Breast epithelium (tissue), 4 donors: ENCODE measurements at places on chromosomes 4 and X.

- no peaks in the 10 kb centered on the region for H3K36me3 ChIP-seq
- no peak overlapping the region for H3K27ac ChIP-seq
- H3K4me1 ChIP-seq, result no peaks in the 10 kb centered on the region
- DNase-seq, result no peak
Observed at GRCh38 chr4:2172627-2173231, 69.2 kb downstream of the HAUS3 start.

DNA sequence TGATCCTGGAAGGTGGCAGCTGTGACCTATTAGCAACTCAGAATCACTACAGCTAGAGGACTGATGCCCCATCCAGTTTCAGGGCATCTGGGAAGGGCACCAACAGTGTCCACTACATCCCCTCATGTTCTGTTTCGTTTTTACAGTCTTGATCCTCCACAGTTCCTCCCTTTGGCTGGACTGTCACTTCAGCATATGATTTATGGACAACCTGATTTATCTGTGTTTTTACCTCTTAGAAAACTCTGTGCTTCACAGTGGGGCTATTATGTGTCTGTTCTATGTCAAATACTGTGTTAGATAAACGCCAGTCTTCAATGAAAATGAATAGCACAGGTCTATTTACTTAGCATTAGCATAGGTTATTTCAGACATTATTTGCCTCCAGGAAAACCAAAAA lies 63.1 kb upstream of the GRPR start:
- no peaks in the 10 kb centered on the region for H3K36me3 ChIP-seq
- DNase-seq, result no peak
- H3K27me3 ChIP-seq, result peaks cover 19% of the 10 kb centered on the region
- no peak overlapping the region for H3K4me3 ChIP-seq
- no peak overlapping the region for H3K27ac ChIP-seq

DNA sequence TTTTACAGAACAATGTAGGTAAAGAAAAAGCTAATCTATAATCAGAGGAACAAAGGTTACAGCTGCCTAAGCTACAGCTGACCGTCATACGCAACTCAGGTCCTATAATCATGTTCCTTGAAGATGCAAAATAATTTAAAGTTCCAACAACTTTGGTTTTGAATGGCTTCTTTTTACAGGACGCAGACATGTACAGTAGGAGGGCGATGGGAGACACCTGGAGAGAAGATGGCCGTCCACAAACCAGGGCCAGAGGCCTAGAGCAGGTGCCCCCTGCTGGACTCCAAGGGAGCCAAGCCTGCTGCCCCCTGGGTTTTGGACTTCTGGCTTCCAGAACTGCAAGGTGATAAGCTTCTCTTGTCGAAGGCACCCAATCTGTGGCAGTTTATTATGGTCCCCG lies 10.6 kb downstream of the HGFAC start:
- no peaks in the 10 kb centered on the region for H3K4me1 ChIP-seq
- H3K36me3 ChIP-seq, result no peaks in the 10 kb centered on the region
- H3K27me3 ChIP-seq, result no peaks in the 10 kb centered on the region
- no peak for DNase-seq
- H3K27ac ChIP-seq, result no peak overlapping the region
- H3K4me3 ChIP-seq, result no peak overlapping the region

DNA sequence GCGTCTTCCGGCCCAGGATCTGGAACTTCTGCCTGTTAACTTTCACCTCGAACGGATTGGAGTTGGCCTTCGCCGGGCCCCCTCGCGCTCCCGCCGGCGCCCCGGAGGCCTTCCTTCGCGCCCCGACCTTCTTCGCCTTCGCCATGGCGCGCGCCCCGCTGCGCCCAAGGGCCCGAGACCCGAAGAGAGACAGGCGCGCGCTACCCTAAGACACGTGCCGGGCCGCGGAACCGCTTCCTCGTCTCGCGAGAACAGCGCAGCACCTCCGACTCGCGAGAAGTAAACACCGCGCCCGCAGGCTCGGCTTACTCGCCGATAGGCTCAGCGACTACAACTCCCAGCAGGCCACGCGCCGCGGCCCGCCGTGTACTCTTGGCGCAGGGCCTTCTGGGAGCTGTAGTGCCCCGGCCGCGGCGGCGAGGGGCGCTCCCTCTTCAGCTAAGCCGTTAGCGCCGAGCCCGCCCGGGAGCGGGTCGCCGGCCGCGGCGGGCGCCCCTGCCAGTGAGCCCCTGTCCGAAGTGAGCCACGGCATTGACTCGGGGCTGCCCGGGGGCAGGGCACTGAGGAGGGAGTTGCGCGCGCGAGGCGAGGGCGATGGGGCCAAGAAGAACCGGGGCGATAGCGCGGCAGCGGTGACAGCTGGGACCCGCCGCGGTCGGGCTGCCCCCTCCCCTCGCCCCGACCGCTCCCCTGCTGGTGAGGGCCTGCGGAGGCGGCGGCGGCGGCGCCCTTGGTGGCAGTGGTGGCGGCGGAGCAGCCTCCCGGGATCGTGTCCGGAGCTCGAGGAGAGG lies at the start of the genes GRK4 and NOP14:
Gene GRK4 (plus strand): TSS at position 397 of the 791 bp plus-strand sequence. CDS start 500 bp downstream, outside the sequence.
Gene NOP14 (minus strand): TSS at position 232 of the 791 bp plus-strand sequence. CDS start 87 bp downstream, at position 145.
- H3K4me3 ChIP-seq, result peak within 1 kb of the TSS; percentile 93
- DNase-seq, result peak; percentile 96
- no peaks in the 10 kb centered on the region for H3K27me3 ChIP-seq
- H3K27ac ChIP-seq, result peak within 1 kb of the TSS; percentile 80

DNA sequence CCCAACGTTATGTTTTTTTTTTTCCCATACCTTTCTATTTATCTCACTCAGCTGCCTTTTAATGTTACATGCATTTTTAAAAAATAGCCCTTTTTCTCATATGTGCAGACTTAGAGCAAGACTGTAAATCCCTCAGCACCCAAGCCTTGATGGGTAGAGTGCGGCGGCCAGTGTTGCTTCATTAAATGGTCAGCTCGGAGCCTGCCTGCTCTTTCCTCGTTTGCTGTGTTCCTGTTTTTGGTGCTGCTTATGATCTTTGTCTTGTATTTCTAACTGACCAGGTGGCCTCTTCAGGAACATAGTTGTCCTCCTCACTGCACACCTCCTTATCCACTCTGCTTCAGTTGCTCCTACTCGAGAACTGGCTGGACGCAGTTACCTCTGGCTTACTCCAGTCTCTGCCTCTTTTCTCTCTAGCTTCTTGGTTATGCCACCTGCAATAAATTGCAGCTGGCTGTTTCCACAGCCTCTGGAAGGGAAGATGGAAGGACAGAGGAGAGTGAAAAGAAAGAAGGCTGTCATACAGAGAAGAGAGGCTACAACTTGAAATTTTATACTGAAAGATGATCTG lies 10.7 kb downstream of the RBPJ start:
- no peaks in the 10 kb centered on the region for H3K4me1 ChIP-seq
- no peaks in the 10 kb centered on the region for H3K36me3 ChIP-seq
- H3K27ac ChIP-seq, result no peak overlapping the region
- DNase-seq, result no peak
- no peak overlapping the region for H3K4me3 ChIP-seq

- no peaks in the 10 kb centered on the region for H3K4me1 ChIP-seq
- peaks cover 56% of the 10 kb centered on the region for H3K27me3 ChIP-seq
- no peaks in the 10 kb centered on the region for H3K36me3 ChIP-seq
- no peak overlapping the region for H3K4me3 ChIP-seq
Observed at GRCh38 chrX:70172221-70172620, 5.1 kb upstream of the DGAT2L6 start.

- H3K4me1 ChIP-seq, result no peaks in the 10 kb centered on the region
- H3K36me3 ChIP-seq, result no peaks in the 10 kb centered on the region
- peaks cover 11% of the 10 kb centered on the region for H3K27me3 ChIP-seq
Observed at GRCh38 chrX:103248553-103248952, 6.4 kb downstream of the TCEAL8 start.

DNA sequence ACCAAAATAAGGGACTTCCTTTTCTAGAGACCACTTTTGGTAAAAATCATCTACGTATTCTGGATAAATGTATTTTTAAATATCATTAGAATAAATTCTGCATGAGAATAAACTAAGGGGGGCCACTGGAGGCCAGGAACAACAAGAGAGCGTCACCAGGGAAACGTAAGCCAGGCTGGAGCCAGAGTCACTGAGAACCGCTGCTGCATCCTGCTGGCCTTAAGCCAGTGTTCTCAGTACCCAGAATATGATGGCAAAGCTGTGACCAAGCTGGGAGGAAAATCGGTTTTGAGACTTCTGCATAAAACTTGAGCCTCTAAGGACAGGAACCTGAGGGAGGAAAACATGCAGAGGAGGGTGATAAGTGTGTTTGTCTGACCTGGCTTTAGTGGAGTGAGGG lies 63.0 kb upstream of the FAM9A start:
- no peak overlapping the region for H3K4me3 ChIP-seq
- DNase-seq, result no peak
- H3K27ac ChIP-seq, result no peak overlapping the region
- no peaks in the 10 kb centered on the region for H3K4me1 ChIP-seq
- peaks cover 34% of the 10 kb centered on the region for H3K27me3 ChIP-seq

DNA sequence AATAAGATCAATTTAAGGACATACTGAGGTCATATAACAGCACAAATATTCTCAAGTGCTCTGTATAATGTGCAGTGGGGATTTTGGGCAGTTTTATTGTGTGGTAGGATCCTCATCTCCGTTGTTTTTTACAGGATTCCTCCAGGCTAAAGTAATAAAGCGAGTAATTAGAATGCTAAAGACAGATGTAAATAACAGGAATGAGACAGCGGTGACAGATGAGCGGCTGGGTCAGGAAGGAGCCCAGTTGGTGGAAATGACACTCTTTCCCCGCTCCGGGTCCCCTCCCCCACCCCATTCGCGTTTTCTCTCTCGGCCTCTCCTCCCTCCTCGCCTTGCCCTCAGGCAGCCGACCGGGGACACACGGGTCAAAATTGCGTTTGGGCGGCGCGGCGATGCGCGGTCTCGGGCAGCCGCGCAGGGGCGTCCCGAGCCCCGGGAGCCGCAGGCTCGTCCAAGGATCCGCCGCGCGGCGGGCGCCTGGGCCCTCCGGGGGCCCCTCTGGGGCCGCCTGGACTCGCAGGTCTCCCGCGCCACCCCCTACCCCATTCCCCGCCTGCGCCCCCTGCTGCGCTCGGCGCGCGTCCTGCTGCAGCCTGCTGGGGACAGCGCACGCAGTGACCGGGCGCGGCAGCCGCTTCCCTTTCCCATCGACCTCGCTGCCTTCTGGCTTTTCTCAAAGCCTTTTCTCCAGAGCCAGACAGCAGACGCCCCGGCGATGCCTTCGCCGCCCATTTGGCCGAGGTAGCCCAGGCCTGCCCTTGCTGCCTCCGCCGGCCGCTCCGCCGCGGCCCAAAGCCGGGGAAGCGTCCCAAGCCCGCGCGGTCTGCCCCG lies 16.2 kb downstream of the POU4F2 start:
- H3K27me3 ChIP-seq, result no peaks in the 10 kb centered on the region
- peak overlapping the region; percentile 47 for H3K4me3 ChIP-seq
- H3K27ac ChIP-seq, result no peak overlapping the region
- no peaks in the 10 kb centered on the region for H3K36me3 ChIP-seq

DNA sequence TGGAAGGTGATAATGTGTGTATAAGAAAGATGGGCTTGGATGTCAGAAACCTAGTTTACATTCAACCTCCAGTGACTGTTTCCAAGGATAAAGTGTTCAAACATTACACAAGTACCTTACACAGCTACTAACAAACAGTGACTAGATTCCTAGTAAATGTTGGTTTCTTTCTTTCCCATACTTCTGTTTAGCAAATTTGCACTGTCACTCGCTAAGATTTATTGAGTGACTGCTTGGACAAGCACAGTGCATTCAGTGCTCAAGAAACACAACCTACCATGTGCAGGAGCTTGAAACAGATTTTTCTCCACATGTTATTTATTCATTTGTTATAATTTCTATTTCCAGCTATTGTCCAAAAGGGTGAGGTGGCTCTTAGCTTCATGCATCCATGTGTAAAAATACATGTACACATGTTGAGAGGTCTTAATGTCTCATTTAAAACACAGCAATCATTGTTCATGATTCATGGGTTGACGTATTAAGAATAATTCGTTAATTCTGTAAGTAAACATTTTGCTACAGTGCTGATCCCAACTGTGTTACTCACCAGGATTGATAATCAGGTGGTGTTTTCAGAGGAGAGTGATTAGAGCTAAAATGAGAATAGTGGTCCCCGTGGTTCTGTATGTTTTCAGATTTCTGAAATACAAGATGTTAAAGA lies 153.0 kb downstream of the DCLK2 start:
- H3K36me3 ChIP-seq, result no peaks in the 10 kb centered on the region
- no peak overlapping the region for H3K27ac ChIP-seq
- H3K4me1 ChIP-seq, result no peaks in the 10 kb centered on the region
- no peaks in the 10 kb centered on the region for H3K27me3 ChIP-seq
- H3K4me3 ChIP-seq, result no peak overlapping the region

- DNase-seq, result no peak
- no peaks in the 10 kb centered on the region for H3K27me3 ChIP-seq
- no peak overlapping the region for H3K27ac ChIP-seq
- no peak overlapping the region for H3K4me3 ChIP-seq
Observed at GRCh38 chrX:37817579-37817978, 29.8 kb downstream of the DYNLT3 start.

- no peak for DNase-seq
- no peak overlapping the region for H3K4me3 ChIP-seq
- no peaks in the 10 kb centered on the region for H3K27me3 ChIP-seq
- H3K4me1 ChIP-seq, result no peaks in the 10 kb centered on the region
- no peaks in the 10 kb centered on the region for H3K36me3 ChIP-seq
Observed at GRCh38 chr4:113943863-113944262, 35.6 kb downstream of the ARSJ start.

GRCh38 chrX:46812445-46812844 lies 24.4 kb upstream of the RP2 start:
- no peak for DNase-seq
- peaks cover 22% of the 10 kb centered on the region for H3K27me3 ChIP-seq
- no peaks in the 10 kb centered on the region for H3K4me1 ChIP-seq
- H3K4me3 ChIP-seq, result no peak overlapping the region
- H3K27ac ChIP-seq, result no peak overlapping the region

GRCh38 chr4:177190995-177191580 lies 118.6 kb upstream of the NEIL3 start:
- H3K36me3 ChIP-seq, result no peaks in the 10 kb centered on the region
- no peak overlapping the region for H3K27ac ChIP-seq
- H3K27me3 ChIP-seq, result no peaks in the 10 kb centered on the region
- DNase-seq, result no peak

GRCh38 chr4:121824950-121825349 lies 1.3 kb upstream of the CCNA2 start:
- no peaks in the 10 kb centered on the region for H3K27me3 ChIP-seq
- H3K4me3 ChIP-seq, result no peak overlapping the region
- H3K4me1 ChIP-seq, result peaks cover 5% of the 10 kb centered on the region
- no peak overlapping the region for H3K27ac ChIP-seq

GRCh38 chrX:46502848-46503247 lies 42.4 kb downstream of the ZNF674 start:
- H3K27me3 ChIP-seq, result no peaks in the 10 kb centered on the region
- no peak overlapping the region for H3K27ac ChIP-seq
- H3K4me3 ChIP-seq, result no peak overlapping the region
- H3K4me1 ChIP-seq, result no peaks in the 10 kb centered on the region

- H3K4me3 ChIP-seq, result no peak overlapping the region
- no peak overlapping the region for H3K27ac ChIP-seq
- DNase-seq, result no peak
Observed at GRCh38 chr4:82842593-82842992, 44.0 kb upstream of the SCD5 start.

DNA sequence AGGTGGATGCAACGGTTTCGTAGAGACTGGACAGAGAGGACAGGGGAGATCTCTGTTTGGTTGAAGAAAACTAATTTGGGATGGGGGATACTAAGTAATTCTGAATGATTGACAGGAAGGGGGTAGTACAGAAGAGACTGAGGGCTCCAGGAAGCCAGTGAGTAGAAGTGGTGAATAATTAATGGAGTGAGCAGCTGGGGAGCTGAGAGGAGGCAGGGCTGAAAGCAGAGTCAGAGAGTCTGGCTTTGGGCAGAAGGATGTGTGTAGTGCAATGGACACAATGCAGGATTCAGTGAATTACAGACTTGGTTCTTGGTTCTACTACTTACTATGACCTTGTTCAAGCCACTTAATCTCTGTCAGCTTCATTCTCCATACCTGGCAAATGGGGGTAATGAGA lies 161.7 kb downstream of the RBMX2 start:
- no peak for DNase-seq
- no peaks in the 10 kb centered on the region for H3K36me3 ChIP-seq
- no peaks in the 10 kb centered on the region for H3K27me3 ChIP-seq
